ENCODE measurements at places on chromosomes 5 and 9.

GRCh38 chr9:136856541-136857141 lies 4.5 kb downstream of the MAMDC4 start:
- no peak for DNase-seq

GRCh38 chr5:126402621-126403555 lies 20.3 kb upstream of the GRAMD2B start:
- no peak for DNase-seq

DNA sequence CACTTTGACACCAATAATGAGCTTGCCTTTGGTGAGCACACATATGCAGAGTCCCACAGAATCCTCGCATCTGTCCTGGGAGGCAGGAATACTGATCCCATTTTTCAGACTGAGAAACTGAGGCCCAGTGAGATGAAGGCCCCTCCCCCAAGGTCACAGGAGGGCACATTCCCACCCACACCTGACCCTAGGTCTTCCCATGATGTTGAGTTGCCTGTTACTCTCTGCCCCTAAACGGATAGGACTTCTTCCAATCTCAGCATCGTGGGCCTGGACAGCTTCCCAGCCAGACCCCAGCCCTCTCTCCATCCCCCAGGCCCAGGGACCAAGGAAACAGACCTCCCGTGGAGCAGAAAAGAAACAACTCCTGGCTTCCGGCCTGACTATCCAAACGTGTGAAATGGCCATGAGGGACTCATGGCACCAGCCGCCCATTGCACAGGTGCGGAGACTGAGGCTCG lies 877 bp downstream of the SH3GLB2 start:
- no peak for DNase-seq

DNA sequence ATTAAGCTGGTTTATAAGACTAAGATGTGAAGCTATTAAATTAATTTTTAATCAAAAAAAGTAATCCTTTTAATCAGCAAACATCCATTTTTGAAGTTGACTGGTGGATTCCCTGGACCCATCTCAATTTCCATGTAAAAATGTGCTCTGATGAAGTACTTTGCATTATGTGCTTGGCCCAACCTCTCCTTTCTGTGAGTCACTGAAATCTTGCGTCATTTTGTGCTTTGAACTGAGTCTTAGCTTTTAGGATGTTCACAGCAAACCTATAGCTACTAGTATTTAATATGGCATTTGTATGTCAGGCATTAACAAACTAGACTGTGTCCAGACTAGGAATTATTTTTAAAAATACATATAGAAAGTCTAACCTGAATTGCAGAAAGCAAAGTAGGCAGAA lies 55.0 kb upstream of the CDH12 start:
- DNase-seq = no peak

DNA sequence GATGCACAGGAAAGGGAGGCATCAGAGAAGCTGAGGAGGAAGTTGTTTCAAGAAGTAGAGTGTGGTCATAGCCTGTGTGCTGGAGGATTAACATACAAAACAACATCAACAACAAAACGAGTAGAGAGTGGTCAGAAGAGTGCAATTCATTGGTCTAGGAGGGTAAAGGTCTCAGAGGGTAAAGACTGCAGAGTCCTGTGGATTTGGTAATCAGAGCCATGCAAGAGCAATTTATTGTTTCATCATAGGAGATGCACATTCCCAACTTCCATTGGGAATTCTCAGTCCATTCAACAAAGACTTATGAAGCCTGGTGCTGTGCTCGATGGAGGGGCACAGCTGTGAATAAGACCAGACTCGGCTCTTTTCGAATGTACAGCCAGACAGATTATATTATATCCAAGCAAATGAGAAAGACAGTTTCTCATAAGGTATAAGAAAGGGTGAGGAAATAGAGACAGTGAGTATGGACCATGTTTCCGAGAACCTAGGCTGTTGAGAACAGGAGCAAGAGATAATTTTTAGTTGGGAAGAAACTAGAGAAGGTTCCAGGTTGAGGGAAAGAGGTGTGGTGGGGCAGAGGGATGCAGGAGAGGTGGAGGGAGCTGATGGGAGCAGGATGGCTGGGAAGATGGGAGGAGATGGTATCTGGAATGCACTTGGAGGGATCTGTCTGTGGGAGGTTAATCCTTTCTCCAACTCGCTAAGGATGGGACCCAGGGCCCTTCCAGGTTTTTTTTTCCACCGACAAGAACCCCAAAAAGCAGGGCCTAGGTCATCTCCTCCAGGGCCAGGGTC lies 7.9 kb upstream of the MYORG start:
- no peak for DNase-seq

- no peak for DNase-seq
These were observed 978.7 kb upstream of the NUDT12 start for GRCh38 chr5:104541141-104541785.

DNA sequence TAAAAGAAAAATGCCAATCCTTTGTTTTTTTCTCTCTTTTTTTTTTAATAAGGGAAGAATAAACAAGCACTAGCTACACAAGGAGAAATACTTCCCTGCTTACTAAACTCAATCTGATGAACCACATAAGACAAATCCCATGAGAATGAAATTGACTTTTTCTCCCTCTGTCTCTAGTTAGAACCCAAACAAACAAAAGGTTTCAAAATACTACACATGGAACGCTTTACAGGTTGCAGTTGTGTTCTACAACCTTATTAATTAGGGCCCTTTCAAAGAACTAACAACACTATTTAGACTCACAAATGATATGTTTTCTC lies 124.5 kb downstream of the PDE4D start:
- DNase-seq = no peak

DNA sequence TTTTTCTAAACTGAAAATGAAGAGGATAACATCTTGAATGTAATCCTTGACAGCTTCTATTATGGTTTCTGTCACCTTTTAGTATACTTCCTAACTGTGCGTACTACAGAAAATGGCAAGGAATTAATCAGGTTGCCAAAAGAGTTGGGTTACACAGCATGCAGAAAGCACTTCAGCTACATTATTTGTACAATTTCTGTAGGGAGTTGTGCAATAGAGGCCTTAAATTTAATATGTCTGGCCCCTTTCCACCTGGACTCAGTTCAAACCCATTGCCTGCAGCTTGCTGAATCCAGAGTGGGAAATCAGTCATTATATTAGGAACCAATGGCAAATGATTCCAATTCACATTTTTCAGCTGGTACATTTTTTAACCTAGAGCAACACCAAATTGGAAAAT lies 549.7 kb downstream of the CSNK1G3 start:
- DNase-seq = no peak

- no peak for DNase-seq
These were observed 1183.3 kb downstream of the DTWD2 start for GRCh38 chr5:117805058-117805457.

GRCh38 chr9:123561046-123561445 lies 205.0 kb downstream of the CRB2 start:
- DNase-seq = no peak

DNA sequence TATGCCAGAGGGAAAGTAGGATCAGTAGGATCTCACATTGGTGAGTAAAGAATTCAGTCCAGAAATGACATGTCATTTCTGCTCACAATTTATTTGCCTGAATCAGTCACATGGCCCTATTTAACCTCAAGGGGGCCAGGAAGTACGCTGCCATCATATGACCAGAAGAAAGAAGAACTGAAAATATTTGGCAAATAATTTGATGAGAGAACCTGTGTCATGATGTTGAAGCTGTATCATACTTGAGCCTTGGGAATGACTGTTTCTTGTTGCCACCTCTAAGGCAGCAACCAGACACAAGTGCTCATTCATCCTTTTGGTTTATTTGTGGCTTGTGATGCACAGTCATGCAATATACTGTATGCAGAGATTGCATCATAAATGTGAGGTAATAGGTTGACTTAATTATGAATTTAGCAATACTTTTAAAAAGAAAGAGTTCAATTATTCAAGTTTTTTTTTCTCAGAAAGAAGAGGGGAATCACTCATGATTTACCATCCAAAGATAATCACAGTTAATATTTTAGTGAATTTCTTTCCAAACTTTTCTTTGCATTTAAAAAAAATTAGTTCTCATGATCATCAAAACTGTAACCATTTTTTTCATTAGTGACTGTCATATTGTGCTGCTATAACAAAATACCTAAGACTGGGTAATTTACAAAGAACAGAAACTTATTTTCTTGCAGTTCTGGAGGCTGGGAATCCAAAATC lies 8.2 kb upstream of the ZFYVE16 start:
- no peak for DNase-seq

DNA sequence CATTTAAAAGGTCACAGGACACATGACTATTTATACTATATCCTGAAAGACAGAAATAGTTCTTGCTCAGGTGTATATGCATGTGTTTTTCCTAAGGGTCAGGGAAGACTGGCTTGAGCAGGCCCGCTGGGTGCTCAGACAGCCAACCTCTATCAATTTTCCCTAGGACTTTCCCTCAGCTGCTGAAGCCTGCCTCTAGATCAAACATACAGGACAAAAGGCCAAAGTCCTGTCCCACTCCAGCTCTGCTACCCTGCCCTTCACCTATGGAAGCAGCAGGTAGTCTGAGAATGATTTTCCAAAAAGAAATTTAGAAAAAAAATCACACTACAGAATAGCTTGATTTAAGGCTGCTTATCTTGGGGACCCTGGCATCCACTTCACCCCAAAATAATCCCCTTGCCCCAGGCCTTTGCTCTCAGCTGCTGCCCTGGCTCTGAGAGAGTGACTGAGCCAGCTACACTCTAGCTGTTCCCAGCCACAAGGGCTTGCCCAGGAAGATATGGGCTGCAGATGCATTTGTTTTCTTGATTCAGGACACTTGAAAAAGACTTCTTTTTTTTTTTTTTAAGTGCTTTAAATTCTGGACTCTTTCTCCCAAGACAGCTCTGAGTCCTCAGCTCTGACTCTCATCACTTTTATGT lies 42.5 kb downstream of the KLHL3 start:
- no peak for DNase-seq

- DNase-seq = no peak
These were observed 64.0 kb downstream of the POU5F2 start for GRCh38 chr5:93677359-93677891.

DNA sequence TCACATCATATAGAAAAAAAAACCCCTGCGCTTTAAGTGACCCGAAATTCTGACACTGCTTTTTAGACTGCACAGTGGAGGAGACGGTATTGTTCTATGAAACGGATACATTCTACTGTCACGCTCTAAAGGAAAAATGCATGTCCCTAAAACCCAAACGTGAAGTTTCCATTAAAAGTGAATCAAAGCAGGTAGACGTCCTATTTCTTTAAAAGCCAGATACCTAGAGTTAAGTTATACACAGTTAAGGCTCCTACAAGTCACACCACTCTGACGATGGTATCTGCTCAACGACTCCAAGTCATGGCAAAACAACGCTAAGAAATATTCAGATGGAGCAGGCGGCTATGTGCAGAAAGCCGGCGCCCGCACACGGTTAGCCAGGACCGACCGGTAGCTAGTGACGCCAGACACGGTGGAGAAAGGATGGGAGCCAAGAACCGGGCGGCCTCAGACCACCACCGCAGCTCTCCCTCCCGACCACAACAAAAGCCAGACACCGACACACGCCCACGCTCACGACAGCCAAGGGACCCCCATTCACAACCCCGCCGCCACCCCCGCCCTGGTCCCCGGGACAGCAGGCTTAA lies 734 bp downstream of the SKP1 start:
- peak; percentile 46 for DNase-seq

- DNase-seq = no peak
These were observed 125.9 kb downstream of the PHF2 start for GRCh38 chr9:93702261-93702660.

Data from activated gamma-delta T cell (primary cell).